ENCODE measurements at places on chromosomes 6 and 20. TPM values are rescaled to one million over a fixed set of nuclear protein-coding genes. Genes with fewer than 3 reads are reported as not detected.

Gene TRERF1
- total RNA-seq: 0.30 TPM

Gene BTNL2
- total RNA-seq: not detected

Gene C20orf141
- not detected for total RNA-seq

Gene HSPA1L
- total RNA-seq: 0.76 TPM

Gene GLP1R
- not detected for total RNA-seq

Gene GHRH
- total RNA-seq: not detected

Gene SOBP
- total RNA-seq: 1.7 TPM

Gene KHDC1L
- not detected for total RNA-seq
